ENCODE measurements at places on chromosomes 6 and 20. TPM values are rescaled to one million over a fixed set of nuclear protein-coding genes. Genes with fewer than 3 reads are reported as not detected.

The MLN gene
- polyA plus RNA-seq: not detected

The SLC32A1 gene
- polyA plus RNA-seq: not detected

The PRIM2 gene
- polyA plus RNA-seq: 26.4 TPM

GRCh38 chr20:44651684-44652423, at the start of gene ADA:
ADA (minus strand) TSS chr20:44651699; CDS start chr20:44651607, 92 bp downstream.
- H3K4me3 ChIP-seq: peak within 1 kb of the TSS; percentile 63
- no peak within 1 kb of the TSS for H3K27ac ChIP-seq
- peaks cover 15% of the 10 kb centered on the region for H3K27me3 ChIP-seq
- no peaks in the 10 kb centered on the region for H3K36me3 ChIP-seq

DNA sequence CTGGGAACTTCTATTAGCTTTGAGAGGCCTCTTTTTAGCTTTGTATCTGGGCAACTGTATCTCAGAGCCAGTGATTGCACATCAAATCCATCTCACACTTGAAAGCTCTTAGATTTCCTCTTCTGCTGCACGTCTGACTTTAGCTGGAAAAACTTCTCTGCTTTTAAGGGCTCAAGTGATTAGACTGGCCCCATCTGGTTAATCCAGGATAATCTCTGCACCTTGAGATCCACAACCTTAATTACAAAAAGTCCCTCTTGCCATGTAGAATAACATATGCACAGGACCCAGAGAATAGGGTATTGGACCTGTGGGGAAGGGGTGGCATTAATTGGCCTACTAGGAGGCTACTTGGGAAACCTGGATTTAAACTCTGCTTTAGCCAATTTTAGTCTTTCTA, 24.2 kb downstream of the KLHL31 start:
- no peak overlapping the region for H3K27ac ChIP-seq
- peaks cover 6% of the 10 kb centered on the region for H3K27me3 ChIP-seq
- H3K4me1 ChIP-seq: no peaks in the 10 kb centered on the region

DNA sequence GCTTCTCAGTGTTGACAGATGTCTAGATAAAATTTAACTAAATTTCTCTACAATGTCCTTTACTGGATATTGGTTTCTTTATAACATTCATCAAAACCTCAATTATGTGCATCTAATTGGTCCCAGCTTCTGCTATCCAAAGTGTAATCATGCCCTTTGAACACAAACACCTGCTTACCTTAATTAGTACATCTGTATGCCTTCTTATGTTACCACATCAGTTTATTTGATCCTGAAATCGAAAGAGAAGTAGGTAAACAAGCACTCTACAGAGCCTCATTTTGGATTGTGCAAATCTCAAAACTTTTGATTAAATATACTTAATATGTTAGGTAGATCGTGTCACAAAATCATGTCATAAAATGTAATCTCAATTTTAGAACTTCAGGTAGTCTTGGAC, 36.5 kb downstream of the TAB2 start:
- peaks cover 9% of the 10 kb centered on the region for H3K4me1 ChIP-seq
- no peaks in the 10 kb centered on the region for H3K36me3 ChIP-seq
- no peak overlapping the region for H3K27ac ChIP-seq
- no peak overlapping the region for H3K4me3 ChIP-seq

- no peak for DNase-seq
- H3K36me3 ChIP-seq: no peaks in the 10 kb centered on the region
- H3K4me1 ChIP-seq: no peaks in the 10 kb centered on the region
Measured at GRCh38 chr20:9270831-9271230, 201.9 kb downstream of the PLCB4 start.

DNA sequence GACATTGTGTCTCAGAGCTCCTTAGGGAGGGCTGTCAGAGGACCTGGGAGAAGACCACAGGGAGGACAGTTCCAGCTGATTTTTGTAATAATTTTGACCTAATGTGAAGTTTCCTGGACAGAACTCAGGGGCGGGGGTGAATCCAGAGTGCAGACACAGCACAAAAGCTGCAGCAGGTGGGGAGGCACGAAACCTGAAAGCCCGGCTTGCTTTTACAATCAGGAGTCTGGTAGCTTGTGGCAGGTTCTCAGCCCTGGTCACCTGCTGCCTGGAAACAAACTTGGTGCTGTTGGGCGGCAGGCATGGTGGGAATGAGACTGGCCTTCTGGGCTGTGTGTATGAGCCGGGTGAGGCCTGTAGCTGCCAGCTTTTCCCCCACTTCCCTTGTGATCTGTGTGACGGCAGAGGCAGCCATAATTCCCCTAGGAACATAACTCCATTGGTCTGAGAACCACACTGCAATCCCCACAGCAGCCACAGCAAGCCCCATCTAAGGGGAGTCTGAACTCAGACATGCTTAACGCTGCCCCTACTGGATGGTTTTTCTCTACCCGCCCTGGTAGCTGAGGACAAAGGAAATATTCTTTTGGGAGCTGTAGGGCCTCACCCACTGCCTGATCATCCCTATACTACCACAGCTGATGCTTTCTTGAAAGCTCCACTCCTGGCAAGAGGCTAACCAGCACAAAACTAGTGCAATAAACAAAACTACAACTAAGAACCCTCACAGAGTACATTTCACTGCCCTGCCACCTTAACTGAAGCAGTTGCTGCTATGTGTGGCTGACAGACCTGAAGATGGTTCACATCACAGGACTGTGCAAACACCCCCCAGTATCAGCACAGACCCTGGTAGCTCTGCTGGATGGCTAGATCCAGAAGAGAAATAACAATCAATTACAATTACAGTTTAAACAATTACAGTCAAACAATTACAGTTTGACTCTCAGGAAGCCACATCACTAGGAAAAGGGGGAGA, 1055.1 kb upstream of the GJE1 start:
- H3K4me3 ChIP-seq: no peak overlapping the region
- no peaks in the 10 kb centered on the region for H3K4me1 ChIP-seq
- no peaks in the 10 kb centered on the region for H3K27me3 ChIP-seq
- H3K36me3 ChIP-seq: no peaks in the 10 kb centered on the region
- H3K27ac ChIP-seq: no peak overlapping the region

GRCh38 chr6:7252390-7252789, 60.6 kb downstream of the SSR1 start:
- peaks cover 12% of the 10 kb centered on the region for H3K4me1 ChIP-seq
- no peak overlapping the region for H3K27ac ChIP-seq
- no peak overlapping the region for H3K4me3 ChIP-seq
- peaks cover 50% of the 10 kb centered on the region for H3K36me3 ChIP-seq
